ENCODE measurements at places on chromosomes 1 and 21. TPM values are rescaled to one million over a fixed set of nuclear protein-coding genes. Genes with fewer than 3 reads are reported as not detected.

DNA sequence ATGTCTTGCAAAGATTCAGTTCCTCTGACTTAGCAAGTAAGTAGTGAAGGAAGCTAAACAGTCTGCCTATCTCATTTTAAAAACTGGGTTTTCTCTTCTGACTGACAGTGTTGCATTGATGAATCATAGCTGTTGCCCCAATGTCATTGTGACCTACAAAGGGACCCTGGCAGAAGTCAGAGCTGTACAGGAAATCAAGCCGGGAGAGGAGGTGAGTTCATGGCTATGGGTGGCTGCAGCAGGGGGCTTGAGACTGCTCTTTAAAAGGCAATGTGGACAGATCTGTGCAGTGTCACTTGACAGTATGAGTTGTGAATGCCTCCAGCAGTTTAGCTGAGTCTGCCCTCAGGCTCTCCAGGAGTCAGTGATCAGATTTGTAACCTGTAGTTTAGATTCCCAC, 46.6 kb downstream of the SMYD2 start:
- 0 out of 2 replicates have a peak, but pooled peaks cover 2% of the 10 kb centered on the region for H3K36me3 ChIP-seq
- H3K4me3 ChIP-seq, result no peak overlapping the region
- no peaks in the 10 kb centered on the region for H3K27me3 ChIP-seq

DNA sequence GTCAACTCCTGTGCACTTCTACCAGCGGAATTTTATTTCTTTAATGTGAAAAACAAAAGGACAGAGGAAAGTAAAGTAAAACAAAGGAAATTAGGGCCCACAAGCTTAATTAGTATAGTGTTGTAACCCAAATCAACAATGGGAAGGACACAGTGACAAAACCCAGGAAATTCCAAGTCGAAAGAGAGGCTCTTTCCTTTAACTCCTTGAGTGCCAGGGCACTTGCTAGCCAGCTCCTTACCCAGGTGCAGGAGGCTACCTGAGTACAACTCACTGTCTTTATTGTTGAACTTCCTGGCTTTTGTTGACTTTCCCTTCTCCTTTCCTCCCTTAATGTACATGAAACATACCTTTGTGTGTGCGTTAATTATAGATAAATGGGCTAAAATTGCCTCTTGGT, 55.0 kb downstream of the PEX14 start:
- H3K27ac ChIP-seq, result no peak overlapping the region
- H3K36me3 ChIP-seq, result no peaks in the 10 kb centered on the region
- DNase-seq, result no peak
- peaks cover 29% of the 10 kb centered on the region for H3K4me1 ChIP-seq
- no peak overlapping the region for H3K4me3 ChIP-seq
- H3K27me3 ChIP-seq, result no peaks in the 10 kb centered on the region

DNA sequence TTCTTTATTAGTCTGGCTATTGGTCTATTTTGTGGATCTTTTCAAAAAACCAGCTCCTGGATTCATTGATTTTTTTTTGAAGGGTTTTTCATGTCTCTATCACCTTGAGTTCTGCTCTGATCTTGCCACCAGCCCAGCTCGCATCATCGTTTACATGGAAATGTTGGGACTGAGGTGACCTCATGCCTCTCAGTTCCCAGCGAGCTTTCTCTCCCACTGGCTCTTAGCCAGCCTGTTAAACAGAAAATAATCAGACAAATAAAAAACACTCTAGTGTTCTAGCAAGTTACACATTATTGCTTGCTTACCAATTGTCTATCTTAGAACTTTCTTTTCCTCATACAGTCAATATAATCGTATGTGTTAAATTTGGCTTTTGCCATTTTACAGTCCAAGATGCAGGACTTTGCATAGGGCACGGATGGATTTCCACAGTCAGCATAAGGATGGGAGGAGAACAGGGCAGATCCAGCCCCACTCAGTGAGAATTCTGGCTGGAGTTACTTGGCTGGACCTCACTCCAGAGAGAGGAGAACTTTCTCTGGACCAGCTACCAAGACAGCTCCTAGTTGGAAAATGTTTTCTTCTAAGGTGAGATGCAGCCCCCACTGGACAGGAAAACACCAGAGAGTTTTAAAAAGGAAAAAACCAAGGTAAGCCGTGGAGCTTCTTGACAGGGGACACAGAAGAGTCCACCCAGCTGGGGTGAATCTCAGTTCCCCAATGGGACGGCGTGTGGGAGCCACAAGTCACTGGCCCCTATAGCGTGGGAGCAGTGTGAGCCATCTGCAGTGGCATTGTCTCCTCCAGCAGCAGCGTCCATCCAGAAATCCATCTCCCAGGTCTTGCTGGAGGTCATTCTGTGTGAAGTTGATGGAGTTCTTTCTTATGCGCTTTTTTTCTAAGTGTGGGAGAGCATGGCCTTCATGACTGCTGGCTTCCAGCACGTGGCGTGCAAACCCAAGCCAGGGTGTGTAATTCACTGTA, 17.6 kb downstream of the PGBD2 start:
- H3K4me3 ChIP-seq, result no peak overlapping the region
- no peaks in the 10 kb centered on the region for H3K27me3 ChIP-seq
- H3K4me1 ChIP-seq, result no peaks in the 10 kb centered on the region

The CLCNKA gene
- total RNA-seq, result not detected

- H3K27ac ChIP-seq, result no peak overlapping the region
- no peaks in the 10 kb centered on the region for H3K4me1 ChIP-seq
- DNase-seq, result no peak
- H3K36me3 ChIP-seq, result peaks cover 1% of the 10 kb centered on the region
- no peaks in the 10 kb centered on the region for H3K27me3 ChIP-seq
- H3K4me3 ChIP-seq, result no peak overlapping the region
Measured at GRCh38 chr1:41025979-41026819, 4.7 kb upstream of the SLFNL1 start.

All from Caco-2 (cell line).